Dermis blood vessel endothelial cell (primary cell): ENCODE measurements at places on chromosomes 2 and 18. TPM values are rescaled to one million over a fixed set of nuclear protein-coding genes. Genes with fewer than 3 reads are reported as not detected.

Gene NEU4
- not detected in 2 replicates for total RNA-seq

Gene GALR1
- total RNA-seq: not detected in 2 replicates

Gene ABCB11
- total RNA-seq: under 0.01 and 0.09 TPM in 2 replicates

Gene CREG2
- total RNA-seq: 1.0 and 1.4 TPM in 2 replicates

- peak; percentile 55 for DNase-seq
Observed at GRCh38 chr2:215796140-215796855, 217.1 kb downstream of the MREG start.

GRCh38 chr2:101501443-101501842 lies 26.5 kb upstream of the RFX8 start:
- no peak for DNase-seq

GRCh38 chr2:64653109-64654062 lies at the start of gene SERTAD2:
Gene SERTAD2 (minus strand): TSS chr2:64653913. CDS start chr2:64636871, 17,042 bp downstream.
- DNase-seq: peak; percentile 93

GRCh38 chr2:10533811-10534321 lies 85.7 kb upstream of the ODC1 start:
- no peak for DNase-seq

GRCh38 chr2:146785101-146785500 lies 1059.7 kb upstream of the ACVR2A start:
- DNase-seq: no peak

DNA sequence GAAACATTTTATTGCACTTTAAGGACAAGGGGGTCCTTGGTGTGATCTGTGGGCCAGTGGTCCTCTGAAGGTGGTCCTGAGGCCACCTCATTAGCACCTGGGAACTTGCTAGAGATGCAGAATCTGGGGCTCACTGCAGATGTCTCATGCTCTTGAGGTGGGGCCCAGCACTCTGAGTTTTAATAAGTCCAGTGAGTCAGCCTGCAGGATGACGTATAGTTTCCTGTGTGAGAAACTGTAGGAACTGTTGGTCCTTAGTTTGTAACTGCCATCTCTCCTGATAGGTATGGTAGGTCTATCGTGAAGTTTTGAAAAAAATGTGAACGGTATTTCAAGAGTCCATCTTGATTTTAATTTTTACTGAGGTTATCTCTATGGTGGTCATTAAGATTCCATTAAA lies 2.8 kb downstream of the TRPM8 start:
- DNase-seq: peak; percentile 32

DNA sequence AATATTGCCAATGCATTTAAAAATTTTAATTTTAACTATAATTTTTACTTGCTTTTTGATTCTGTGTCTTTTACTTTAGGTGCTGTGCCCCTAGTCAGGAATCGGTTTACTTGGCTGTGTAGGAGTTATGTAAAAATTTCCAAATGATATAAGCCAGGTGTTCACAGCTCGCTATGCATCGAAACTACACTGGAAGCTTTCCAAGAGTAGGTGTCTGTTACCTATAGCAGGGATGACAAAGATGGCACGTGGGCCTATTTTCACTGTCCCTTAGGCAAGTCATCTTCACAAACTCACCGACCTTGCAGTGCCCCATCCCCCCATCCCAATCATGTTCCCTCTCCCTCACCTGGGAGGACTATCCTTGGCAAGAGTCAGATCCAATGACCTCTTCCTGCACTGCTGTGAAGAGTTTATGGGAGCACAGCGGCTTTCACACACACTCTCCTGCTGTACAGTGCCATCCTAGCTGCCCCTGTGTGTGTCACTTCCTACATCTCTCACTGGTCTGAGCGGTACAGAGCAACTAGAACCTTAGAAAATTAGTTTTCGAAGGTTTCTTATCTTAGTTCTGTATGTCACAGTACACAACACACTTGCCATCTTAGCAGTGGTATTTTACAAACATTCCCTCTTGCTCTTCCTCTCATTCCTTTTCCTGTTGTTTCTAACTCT lies 49.2 kb upstream of the NAB1 start:
- DNase-seq: no peak

DNA sequence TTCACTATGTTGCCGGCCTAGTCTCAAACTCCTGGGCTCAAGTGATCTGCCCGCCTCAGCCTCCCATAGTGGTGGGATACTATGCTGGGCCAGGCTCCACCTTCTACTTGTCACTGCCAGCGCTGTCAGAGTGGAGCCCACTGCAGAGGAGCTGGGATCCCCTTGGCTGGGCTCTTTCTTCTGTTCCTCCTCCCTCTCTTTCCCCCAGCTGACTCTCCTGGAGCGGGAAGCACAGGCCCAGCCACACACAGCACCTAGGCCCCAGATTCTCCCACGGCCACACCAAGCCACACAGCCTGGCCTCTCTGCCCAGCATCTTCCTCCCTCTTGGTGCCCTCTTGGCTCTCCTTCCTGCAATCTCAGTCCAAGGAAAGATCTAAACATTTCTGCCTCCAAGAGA lies 3.7 kb upstream of the GAREM2 start:
- DNase-seq: no peak

GRCh38 chr2:34003795-34004194 lies 404.7 kb upstream of the FAM98A start:
- DNase-seq: no peak

DNA sequence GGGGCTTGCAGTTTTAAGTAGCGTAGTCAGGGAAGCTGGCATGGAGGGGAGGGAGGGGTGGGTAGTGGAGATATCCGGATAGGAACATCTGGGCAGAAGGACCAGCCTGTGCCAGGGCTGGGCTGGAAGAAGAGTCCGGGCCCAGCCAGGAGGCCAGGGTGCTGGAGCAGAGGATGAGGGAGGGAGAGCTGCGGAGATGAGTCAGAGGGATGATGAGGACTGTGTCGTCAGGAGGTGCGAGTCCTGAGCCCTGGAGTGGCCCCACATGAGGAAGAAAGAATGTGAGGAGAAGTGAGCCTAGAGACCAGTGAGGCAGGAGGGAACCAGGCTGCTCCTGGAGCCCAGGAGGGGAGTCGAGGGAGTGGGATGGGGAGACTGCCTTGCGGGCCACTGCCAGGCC lies 82.4 kb downstream of the CTIF start:
- peak; percentile 13 for DNase-seq

DNA sequence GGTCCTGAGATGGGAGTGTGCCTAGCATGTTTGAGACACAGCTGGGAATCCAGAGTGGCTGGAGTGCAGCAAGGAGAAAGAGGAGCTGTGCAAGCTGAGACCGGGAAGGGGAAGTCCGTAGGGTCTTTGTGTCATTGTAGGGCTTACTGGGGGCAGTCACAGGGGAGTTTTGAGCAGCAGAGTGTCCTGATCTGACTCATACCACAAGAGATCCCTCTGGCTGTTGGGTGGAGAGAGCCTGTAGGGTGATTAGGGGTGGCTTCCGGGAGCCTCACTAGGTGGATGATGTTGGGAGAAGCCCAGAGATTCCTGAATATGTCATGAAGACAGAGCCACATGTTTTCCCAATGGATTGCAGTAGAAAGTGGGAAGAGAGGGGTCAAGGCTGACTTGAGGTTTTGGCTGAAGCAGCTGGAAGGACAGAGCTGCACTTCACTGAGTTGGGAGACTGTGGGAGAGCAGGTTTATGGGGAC lies 30.9 kb downstream of the FHOD3 start:
- no peak for DNase-seq

- DNase-seq: no peak
Observed at GRCh38 chr2:15929861-15930260, 10.5 kb upstream of the MYCN start.

- no peak for DNase-seq
Observed at GRCh38 chr18:3688690-3689089, 238.7 kb downstream of the TGIF1 start.
